Fibroblast of lung (primary cell): ENCODE measurements at places on chromosomes 3 and 15.

- no peak for DNase-seq
Observed at GRCh38 chr15:85671156-85671555, 123.6 kb downstream of the KLHL25 start.

GRCh38 chr3:45187694-45188141 is 38.4 kb downstream of the TMEM158 start:
- no peak for DNase-seq

- DNase-seq: peak; percentile 93
Observed at GRCh38 chr3:193732391-193732790, 139.4 kb downstream of the OPA1 start.

DNA sequence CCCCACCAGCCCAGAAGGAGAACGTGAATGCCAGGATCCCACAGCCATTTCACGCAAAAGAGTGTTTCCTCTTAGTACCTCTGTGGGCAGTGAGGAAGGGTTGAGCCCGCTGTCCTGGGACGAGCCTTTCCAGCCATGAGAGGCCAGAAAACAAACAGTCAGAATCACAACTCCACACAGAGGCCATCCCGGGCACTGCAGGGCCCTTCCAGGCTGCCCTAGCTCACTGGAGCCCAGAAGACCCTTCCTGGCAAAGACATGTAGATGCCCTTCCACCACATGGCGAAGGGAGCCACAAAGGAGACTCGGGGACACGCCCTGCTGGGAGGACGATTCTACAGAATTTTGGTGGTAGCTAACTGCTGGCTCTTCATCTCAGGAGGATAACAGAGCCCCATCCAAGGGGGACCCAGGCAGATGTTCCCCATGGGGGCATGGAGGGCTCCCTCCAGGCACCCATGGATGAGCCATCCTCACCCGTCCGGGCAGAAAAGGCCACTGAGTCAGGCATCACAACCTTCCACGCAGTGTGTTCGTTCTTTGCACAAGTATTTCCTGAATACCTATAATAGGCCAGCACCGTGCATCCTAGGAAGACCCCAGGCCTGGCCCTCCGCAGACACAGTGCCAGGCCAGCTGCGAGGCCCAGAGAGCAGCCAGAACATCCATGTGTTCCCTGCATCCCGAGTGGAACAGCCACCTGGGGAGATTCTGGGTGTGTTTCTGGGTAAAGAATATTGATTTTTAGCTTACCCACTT is 47.2 kb downstream of the SLC12A8 start:
- peak; percentile 40 for DNase-seq

DNA sequence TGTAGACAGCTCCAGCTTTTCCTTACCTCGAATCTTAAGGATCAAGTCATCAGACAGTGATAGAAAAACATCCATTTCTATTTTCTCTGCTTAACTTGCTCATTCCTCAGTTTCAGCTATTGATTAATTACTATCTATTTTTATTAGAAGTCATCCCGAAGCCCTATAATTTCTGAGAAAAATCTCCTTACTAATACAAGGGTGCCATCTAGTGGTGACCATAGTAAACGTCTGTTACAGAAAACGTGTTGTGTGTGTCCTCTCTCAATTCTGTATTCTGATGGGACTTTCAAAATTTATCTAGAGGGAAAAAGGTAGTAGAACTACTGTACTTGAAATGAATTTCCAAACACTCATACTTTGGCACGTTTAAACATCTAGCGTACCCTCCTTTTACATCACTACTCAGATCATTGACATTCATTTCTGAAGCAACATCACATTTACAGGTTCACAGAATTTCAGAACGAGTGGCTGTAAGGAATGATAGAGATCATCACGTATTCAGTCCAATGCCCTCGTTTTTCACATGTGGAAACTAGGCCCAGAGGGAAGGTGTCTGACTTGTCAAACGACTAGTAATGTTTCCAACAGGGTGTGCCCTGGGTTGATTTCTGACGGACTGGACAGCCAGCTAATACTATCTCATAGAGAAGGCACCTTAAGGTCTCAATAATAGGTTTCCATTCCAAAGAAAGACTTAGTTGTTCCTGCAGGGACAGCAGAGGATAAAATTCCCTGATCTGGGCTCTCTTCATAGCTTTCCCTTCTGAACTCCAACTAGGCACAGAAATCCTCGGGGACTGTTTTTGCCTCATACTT is 25.6 kb downstream of the HACD2 start:
- peak; percentile 40 for DNase-seq

DNA sequence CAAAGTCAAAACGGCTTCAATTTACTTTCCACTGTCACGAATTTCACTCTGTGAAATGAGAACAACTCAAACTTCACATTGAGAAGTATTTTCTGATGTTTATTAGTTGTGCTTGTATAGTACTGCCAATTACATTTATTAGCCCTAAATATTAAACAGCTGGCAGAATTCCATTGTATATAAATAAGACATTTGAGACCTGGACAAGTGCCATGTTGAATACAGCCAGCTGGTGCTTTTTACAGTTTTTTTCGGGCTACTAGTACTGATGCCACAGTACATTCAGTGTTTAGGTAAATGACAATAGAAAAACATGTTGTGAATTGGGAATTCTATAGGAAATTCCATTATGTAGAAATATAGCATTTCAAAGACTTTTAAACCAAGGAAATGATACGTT is 79.0 kb downstream of the EPHA3 start:
- no peak for DNase-seq

DNA sequence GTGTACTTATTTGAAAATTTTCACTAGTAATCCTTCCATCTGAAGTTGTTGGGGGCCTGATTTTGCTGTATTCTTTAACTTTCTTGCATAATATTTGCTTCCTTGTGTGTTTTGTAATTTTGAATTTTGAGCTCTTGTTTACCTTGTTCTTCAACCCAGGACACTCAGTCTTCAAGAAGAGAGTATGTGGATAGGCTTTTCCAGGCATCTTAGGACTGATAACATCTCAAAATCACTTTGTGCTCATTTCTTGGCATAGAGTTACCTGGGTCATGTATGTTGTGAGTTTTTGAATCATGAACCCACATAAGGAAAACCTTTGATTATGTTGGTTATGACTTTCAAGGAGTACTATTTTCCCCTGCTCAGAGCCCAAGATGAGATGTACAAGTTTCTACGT is 13.4 kb downstream of the BTD start:
- DNase-seq: no peak

GRCh38 chr3:4460334-4460733 is 6.7 kb downstream of the SUMF1 start:
- no peak for DNase-seq

GRCh38 chr3:190485830-190486532 is 27.9 kb upstream of the IL1RAP start:
- DNase-seq: peak; percentile 14

- DNase-seq: no peak
Observed at GRCh38 chr15:69013726-69014406, 629 bp upstream of the NOX5 start.

DNA sequence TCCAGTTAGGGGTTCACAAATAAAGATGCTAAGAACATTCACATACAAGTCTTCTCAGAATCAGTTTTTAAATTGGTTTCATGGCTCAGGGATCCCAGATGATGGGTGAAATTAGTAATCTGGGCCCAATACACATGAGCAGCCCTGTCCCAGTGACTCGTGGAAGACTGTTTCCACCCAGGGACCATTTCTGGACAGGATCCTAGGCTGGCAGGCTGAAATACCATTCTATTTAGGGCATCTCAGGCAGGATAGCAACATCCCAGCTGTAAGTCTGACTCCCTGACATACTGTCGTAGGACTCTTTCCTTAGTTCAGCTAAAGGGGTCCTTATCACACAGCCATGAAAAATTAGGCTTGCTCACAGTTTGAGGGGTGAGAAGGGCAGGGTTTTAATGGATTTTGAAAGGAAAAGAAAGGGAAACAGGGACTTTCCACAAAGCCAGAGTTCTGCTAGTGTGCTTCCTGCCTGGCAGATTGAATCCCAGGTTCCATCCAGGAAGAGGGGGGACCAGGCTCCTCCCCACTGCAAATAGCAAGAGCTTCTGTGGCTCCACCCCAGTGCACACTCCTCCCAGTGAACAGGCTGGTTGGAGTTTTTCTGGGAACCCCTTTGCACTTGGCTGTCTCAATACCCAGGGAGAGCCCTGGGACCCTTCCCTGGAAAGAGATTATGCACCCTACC is 41.3 kb upstream of the LYZL4 start:
- DNase-seq: no peak

DNA sequence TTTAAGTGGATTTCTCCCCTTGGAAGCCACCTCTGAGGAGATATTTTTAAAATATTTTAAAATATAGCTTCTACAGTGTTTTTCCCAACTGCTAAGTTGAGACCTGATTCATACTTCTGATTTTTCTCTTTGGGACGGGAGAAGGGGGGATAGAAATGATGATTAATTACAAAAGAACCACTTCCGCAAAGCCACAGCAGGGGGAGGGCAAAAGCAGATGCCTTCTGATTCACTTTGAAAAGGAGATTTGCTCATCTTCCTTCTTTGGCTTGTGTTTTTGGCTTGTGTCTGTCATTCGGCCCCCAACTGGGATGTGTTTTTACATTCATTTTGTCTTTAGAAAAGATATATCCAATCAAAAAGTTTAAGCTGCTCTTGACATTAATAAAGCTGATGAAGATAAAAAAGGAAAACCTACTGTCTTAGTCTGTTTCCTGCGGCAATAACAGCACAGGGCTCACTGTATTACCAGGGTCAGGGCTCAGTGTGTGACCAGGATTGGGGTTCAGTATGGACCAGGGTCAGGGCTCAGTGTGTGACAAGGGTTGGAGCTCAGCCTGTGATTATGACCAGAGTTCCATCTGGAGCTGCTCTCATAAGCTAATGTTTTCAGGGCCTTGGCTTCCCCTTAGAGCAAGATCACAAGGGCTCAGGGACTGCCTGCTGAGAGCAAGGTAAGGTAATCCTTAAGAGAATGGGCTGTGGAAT is 223.2 kb downstream of the MTHFS start:
- peak; percentile 13 for DNase-seq

DNA sequence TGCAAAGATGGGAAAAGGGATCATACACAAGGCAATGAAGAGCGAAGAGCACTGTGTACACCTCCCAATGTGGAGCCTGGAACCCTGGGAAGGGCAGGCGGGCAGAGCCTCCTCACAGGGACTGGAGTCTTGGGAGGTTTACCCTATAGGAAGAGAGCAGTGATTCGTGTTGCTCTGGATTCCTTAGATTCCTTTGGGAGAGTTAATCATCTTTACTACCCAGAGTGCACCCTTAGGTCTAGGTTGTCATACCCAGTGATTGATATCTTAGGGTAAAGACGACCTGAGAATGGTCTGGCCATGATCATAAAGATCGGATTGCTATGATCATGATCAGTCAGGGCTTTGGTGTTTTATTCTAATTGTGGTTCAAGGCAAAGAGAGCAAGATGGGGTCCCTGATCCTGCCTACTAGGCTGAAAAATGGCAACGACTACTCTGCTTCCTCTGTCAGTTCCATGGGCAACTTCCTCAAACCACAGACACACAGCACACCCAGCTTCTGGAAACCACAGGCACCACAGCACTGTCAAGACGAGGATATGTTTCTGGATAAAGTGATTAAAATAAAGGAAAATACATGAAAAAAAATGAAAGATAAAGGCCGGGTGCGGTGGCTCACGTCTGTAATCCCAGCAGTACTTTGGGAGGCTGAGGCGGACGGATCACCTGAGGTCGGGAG is 20.4 kb upstream of the MAP6D1 start:
- DNase-seq: peak; percentile 47

GRCh38 chr15:89051875-89052274 is 36.4 kb upstream of the ABHD2 start:
- peak; percentile 93 for DNase-seq

DNA sequence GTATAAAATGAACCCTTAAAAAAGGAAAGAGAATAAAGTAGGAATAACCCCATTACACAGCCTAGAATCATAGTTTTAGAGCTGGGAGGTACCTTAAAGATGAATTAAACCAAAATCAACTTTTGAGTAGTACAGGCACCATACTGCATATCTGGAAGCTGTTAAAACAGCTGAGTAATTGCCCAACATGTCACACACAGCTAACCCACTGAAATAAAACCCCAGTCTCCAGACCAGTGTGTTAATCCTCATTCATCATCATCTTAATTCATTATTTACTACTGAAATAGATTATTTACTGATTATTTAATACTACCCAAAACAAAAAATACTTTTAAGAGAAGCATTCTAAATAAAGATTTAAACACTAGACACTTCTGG is 52.8 kb downstream of the GPR160 start:
- DNase-seq: no peak

GRCh38 chr3:38739396-38739689 is 76.7 kb downstream of the SCN10A start:
- DNase-seq: no peak

DNA sequence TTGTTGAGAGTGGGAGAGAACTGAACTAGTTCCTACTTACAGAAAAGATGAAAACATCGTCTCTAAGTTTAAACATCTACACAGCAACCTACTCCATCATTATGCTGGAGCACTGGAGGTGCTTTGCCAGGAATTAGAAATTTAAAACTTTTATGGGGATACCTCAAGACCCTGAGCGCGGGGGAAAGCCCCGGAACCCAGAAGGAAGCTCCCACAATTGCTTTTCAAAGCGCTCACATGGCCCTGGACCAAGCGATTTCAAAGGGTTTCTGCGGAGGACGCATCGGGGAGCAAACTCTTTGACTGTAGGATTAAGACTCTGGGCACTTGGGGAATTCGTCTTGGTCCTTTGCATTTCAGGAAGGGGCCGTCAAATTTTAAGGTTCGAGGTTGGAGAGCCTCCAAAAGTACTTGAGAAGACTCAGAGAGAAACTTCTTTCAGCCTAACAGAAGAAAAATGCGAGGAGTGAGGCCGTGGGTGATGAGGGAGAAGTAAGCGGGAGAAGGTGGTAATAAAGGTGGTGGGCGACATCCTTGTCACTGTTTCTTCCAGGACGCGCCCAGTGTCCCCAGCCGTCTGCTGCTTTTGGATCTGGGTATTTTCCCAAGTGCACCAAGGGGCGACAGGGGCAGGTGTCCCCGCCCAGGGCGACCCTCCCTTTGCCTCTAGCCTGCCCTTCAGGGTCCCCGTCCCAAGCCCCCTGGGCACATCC is 591 bp downstream of the PROK2 start:
- DNase-seq: no peak

GRCh38 chr3:7630925-7631324 is 770.0 kb downstream of the GRM7 start:
- peak; percentile 43 for DNase-seq

GRCh38 chr3:146350852-146351251 is 99.9 kb upstream of the PLSCR4 start:
- no peak for DNase-seq

DNA sequence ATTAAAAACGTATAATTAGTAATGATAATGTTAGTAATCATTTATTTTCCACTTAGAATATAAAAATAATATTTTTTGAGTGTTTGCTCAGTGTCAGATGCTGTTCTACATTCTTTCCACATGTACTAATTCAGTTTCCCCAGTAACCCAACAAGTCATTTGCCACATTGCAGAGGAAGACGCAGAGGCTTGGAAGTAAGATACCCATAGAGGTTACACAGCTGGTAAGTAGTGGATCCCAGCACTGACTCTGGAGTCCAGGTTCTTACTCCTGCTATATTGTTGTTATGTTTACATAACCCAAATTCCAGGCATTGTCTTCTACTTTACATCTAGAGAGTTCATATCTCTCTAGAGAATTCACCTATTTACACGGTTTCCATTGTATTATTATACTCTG is 48.2 kb upstream of the MYO5C start:
- no peak for DNase-seq

GRCh38 chr3:181712553-181713279 is 991 bp downstream of the SOX2 start:
- DNase-seq: no peak
